ENCODE measurements at places on chromosomes 4 and X.

DNA sequence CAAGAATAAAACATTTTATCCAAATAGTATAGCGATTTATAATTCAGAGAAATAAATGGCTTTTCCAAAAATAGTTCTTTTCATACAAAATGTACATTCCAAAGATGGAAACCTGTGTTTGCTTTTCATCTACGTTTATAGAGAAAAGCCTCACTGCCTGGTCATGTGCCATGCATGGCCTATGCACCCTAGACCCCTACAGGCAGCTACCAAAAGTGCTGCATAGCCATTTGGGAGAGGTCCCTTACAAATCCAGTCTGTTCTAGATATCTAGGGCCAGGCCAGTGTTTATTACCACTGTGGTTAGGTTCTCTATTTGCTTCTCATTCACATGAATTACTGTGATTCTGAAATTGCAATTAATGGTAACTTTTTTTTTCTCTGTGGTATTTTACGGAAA is 17.2 kb downstream of the HMGB2 start:
- DNase-seq, result no peak

DNA sequence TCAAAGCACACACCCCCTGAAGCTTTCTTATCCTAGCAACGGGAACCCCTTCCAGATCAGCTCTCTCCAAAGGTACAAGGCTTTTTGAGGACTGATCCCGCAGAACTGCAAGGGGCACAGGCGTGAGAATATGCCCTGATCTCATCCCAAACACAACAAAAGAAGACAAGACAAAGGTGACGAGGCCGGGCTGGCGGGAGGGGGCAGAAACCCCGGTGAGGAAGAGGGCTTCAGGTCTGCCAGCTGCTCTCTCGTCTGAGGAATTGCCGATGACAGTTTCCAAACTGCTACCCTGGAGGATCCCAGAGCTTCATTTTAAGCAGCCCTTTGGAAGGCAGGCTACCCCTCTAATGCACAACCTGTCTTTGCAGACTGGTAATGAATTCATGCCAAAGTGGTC is 3.4 kb downstream of the HCFC1 start:
- DNase-seq, result no peak

GRCh38 chr4:151276787-151277562 is at the start of gene PRSS48:
TSS of gene PRSS48 (plus strand) at chr4:151277161. CDS start at chr4:151277173, 12 bp downstream.
- peak; percentile 45 for DNase-seq

GRCh38 chrX:124242131-124242530 is 90.3 kb upstream of the TEX13D start:
- no peak for DNase-seq

GRCh38 chrX:11609109-11609508 is 56.6 kb downstream of the ARHGAP6 start:
- no peak for DNase-seq

GRCh38 chr4:55023030-55023429 is 102.4 kb downstream of the KDR start:
- no peak for DNase-seq

GRCh38 chrX:31012509-31013025 is 59.3 kb downstream of the FTHL17 start:
- DNase-seq, result no peak

- no peak for DNase-seq
These were observed 136.3 kb downstream of the AFAP1 start for GRCh38 chr4:7803371-7803770.

GRCh38 chrX:15947648-15948317 is 93.2 kb upstream of the AP1S2 start:
- peak; percentile 55 for DNase-seq

DNA sequence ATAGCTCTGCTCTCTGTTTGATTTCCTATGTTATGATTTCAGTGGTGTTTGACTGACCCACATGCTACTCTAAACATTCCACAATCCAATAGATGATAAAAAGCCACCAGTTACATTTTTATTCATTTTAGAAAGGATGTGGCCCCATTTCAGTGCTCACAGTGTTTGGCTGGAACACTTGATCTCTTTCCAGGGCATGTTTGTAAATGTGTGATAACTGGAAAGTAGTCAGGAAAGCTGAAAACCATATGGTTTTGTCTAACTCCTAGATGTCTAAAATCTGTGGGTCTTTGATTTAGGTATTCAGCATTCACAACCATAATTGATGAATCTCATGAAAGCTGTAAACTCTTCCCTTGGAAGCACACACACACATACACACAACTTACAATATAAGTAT is 904.9 kb upstream of the AGA start:
- DNase-seq, result no peak

DNA sequence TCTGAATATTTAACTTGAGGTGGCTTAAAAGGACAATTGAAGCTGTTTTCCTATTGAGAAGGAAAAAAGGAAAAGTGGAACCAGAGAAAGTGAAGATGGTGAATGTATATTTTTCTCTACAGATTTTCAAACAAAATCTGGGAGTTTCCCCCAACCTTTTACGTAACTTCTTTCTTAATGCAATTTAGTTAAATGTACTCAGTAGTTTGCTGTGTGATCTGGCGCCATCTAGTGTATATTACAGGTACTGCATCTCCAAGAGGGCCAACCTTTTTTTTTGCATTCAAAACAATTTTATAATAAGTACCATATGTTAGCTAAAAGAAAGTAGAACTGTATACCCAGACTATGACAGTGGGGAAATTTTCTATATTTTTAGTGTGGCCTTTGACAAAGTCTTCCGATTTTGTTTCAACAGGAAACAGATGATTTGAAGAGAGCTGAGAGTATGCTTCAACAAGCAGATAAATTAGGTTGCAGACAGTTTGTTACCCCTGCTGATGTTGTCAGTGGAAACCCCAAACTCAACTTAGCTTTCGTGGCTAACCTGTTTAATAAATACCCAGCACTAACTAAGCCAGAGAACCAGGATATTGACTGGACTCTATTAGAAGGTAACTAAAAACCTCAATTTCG is 82.0 kb downstream of the PLS3 start:
- DNase-seq, result peak; percentile 18

DNA sequence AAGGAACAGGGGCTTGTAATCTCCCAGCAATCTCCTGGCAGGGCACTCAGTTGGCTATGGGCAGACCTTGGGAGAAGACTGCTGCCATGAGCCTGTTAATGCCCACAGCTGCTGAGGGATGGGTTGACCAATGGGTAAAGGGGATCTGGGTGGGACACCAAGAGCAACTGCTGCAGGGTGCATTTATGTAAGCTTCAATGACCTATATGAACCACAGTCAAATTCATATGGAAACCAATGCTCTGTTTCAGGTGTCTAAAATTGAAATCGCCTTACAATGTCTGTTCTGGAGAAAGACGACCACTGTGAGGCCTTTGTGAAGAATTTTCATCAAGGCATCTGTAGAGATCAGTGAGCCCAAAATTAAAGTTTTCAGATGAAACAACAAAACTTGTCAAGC is 6.1 kb downstream of the EPGN start:
- DNase-seq, result no peak

DNA sequence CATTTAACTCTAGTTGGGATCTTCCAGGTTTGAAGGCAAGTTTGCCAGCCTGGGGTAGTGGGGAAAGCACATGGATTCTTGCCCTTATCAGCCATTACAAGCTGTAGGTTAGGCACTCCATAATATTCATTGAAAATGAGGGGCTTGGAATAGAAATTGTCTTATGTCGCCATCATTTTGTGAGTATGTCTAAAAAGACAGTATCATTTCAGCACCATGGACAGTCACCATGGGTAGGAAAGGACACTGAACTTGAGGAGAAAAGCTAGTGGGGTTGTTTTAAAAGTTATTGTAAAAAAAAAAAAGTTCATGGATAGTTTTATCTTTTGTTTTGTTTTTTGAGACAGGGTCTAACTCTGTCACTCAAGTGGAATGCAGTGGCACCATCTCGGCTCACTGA is 356.1 kb downstream of the HNRNPD start:
- DNase-seq, result peak; percentile 3

DNA sequence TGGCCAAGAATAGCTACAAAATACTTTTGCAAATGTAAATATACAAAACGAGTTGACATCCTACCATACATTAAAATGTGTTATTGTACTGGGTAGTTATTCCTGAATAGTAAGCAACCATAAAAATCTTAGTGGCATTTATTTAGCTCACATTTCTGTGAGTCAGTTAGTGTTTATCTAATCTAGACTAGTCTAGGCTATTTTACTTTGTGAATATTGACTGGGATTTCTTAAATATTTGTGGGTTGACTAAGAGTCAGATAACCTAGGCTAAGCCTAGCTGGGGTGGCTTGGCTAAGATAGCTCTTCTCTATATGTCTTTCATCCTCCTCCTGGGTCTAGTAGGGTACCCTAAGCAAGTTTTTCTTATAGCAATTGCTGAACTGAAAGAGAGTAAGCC is 543.8 kb upstream of the DIAPH2 start:
- no peak for DNase-seq

- DNase-seq, result no peak
These were observed 143.2 kb downstream of the BMP15 start for GRCh38 chrX:51053741-51054140.

GRCh38 chr4:44493924-44494323 is 45.3 kb upstream of the KCTD8 start:
- DNase-seq, result peak; percentile 24

GRCh38 chr4:57055886-57056285 is 54.3 kb downstream of the IGFBP7 start:
- no peak for DNase-seq

DNA sequence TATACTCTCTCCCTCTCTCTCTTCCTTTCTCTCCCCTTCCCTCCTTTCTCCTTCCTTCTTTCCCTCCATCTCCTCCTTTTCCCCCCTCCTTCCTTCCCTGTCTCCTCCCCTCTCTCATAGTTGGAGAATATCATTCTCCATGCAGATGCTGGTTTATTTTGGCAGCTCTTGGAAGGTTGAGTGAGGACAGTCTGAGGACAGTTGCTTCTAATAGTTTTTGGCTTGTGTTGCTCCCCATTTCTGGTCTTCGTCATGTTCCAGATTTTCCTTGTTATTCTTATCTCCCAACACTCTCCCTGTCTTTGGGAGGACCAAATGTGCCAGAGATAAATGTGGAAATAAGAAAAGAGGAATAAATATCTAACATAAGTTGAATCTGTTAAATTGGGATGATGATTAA is 263.0 kb downstream of the FRMPD4 start:
- no peak for DNase-seq

DNA sequence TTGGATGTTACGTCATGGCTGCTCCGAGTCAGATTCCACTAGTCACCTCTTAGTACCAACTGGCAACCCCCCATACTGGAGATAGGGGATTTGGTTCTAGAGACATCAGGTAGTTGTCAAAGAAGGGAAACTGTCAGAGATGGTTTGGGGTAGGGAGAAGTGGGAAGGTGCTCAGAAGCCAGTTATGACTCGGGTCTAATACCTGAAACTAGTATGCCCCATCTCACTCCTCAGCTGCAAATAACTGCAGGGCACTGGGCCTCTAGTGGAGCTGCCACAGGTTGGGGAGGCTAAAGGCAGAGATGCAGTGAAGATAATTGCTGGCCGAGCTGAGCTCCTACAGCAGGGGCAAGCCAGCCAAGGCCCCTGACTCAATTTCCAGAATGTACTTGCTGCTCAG is 30.0 kb downstream of the OTUD6A start:
- no peak for DNase-seq

DNA sequence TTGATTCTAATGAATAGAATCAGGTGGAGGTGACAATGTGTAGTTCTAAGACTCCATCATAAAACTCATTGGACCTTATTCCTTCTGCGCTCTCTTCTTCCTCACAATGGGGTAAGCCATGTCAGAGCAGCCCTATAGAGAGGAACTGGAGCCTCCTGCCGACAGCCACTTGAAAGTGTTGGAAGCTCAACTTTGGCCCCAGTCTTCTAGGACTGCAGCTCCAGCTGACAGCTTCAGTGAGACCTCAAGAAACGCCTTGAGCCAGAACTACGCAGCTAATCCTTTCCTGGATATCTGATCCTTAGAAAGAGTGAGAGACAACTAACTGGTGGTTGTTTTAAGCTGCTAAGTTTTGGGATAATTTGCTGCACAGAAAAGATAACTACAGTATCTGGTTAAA is 22.1 kb upstream of the ADH7 start:
- DNase-seq, result no peak

- DNase-seq, result no peak
These were observed 8.6 kb downstream of the TCEAL7 start for GRCh38 chrX:103338663-103339062.

GRCh38 chr4:932713-933070 is 432 bp downstream of the TMEM175 start:
- DNase-seq, result no peak

GRCh38 chrX:49079489-49080428 is at the start of gene WDR45:
TSS of gene WDR45 (minus strand) at chrX:49079887. CDS start at chrX:49078095, 1,792 bp downstream.
- no peak for DNase-seq

GRCh38 chrX:106950381-106950780 is 30.2 kb downstream of the CLDN2 start:
- DNase-seq, result no peak

- DNase-seq, result no peak
These were observed 31.7 kb downstream of the SORCS2 start for GRCh38 chr4:7224001-7224400.

DNA sequence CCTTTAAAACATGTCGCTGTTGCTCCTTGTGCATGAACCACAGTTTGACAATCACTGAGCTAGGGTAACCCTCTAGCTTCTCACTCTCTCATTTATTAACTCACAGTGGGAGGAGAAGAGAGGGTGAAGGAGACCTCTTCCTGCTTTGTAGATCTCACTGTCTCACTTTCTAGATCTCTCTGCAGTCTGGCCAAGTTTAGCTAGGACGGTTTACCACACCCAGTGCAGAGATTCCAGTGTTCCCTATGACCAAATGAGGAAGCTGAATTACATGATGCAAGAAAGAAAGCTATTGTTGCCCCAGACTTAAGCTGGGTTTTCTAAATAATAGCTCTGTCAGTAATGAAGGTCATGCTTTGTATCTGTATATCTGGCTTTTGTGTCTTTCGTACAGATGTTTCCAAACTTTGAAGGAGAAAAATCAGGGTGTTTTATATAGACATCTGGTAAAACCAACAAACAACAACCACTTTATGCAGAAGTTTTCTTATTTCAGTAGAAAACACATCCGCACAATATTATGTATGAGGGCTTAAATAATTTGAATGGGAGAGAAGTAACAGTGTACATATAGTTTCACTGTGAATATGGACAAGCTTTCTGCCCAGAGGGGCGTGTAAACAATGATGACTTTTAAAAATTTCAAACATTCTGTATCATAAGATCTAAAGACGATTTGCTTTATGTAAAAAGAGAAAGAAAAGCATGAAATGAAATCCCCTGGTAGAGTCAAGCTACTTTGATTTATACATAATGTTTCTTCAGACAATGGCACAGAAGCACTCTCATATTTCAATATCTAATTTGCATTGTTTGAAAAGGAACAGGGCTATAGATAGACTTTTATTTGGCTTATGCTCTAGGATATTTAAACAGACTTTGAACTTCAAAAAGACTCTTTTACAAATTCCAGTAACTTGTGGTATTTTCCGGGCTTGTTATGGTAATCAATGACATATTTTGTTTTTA is 582.3 kb downstream of the FSTL5 start:
- no peak for DNase-seq

DNA sequence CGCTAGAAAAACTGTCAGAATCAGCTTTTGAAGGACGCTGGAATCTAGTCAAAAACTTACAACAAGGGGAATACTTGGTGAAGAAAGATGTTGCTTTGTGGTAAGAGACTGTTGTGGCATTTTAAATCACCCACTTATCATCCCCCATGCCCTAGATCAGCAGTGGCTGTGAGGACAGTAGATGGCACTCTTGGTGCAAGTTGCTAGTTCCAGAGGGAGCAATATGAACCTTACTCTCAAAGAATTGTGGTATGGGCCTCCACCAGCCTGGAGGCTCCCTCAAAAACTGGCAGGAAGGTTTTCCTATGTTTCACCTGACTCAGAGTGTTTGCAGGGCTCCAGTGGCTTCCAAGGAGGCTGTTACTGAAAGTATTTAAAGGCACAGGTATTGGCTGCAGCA is 37.7 kb upstream of the SLC16A2 start:
- peak; percentile 4 for DNase-seq
